ENCODE measurements at places on chromosomes 4 and X.

GRCh38 chrX:42837747-42838146, 59.8 kb upstream of the PPP1R2C start:
- no peak for DNase-seq

GRCh38 chr4:155546451-155546850, 120.2 kb upstream of the GUCY1A1 start:
- no peak for DNase-seq

GRCh38 chr4:173056710-173057109, 111.9 kb upstream of the GALNT7 start:
- no peak for DNase-seq

DNA sequence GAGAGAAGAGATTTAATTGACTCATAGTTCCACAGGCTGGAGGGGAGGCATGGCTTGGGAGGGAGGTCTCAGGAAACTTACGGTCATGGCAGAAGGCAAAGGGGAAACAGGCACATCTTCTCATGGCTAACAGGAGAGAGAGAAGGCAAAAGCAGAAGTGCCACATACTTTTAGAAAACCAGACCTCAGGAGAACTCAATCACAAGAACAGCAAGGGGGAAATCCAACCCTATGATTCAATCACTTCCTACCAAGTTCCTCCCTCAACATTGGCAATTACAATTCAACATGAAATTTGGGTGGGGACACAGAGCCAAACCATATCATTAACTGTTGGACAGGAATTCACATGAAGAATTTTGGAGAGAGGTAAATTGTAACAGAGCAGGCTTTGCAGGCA, 485.3 kb upstream of the PITX2 start:
- no peak for DNase-seq

DNA sequence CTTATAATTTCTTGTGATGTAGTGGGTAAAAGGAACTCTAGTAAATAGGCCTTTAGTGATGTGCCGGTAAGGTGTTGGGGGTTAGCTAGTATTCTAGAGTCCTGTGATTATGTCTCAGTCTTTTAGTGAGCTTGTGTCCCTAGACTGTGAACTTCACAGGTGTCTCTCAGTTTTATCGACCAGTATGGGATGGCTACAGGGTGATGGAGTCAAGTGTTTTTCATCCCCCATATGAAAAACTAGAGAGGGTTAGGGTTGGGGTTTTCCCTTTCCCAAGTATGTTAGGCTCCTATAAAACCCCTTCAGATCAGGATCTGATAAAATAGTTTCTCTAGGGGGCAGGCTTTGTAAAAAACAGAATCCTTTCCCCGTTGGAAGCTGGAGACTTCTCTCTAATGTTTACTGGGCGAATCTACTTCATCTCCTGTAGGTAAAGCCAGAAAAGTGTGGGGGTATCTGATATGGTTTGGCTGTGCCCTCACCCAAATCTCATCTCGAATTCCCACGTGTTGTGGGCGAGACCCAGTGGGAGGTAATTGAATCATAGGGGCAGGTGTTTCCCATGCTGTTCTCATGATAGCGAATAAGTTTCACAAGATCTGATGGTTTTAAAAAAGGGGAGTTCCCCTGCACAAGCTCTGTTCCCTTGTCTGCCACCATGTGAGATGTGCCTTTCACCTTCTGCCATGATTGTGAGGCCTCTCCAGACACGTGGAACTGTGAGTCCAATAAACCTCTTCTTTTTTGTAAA, 120.8 kb downstream of the DTHD1 start:
- no peak for DNase-seq

DNA sequence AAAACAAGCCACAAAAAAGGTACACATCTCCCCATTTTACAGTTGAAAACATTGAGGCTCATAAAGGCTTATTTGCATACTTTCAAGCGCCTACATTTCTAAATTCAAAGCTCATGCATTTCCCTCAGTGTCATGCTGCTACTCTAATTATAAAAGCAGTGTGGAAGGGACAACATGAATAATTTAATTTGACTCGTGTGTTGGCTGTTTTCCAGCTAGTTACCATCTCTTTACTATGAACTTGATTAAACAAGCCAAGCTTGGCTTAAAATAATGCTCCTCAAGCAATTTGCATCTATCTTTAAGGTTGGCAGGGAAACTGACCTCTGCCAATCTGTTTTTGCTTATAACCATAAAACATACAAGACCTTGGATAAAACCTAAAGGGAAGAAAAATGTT, 252.5 kb upstream of the NEIL3 start:
- no peak for DNase-seq

DNA sequence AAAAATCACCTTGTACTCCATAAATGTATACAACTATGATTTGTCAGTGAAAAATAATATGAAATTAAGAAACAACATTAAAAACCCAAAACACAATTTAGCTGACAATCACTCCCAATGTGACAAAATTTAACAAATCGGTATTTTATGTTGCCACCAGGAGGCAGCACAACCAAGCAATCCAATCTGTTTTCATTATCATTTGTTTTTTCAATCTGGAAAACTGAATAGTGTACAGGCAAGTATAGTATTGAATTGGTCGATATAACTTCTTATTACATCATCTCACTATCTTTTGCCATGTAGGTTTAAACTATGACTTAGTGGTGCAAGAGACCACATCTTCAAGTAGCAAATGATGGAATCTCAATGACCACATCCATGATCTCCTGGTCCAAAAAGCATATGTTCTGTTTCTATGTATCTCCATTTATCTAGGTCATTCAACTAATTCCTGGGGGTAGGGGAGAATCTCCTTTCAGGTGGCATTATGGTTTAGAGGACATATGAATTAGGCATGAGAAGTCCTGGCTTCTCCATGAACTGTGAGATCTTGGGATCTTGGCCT, 112.9 kb upstream of the AGA start:
- no peak for DNase-seq

- no peak for DNase-seq
These were observed 255.3 kb upstream of the TEX13A start for GRCh38 chrX:105475801-105476200.

DNA sequence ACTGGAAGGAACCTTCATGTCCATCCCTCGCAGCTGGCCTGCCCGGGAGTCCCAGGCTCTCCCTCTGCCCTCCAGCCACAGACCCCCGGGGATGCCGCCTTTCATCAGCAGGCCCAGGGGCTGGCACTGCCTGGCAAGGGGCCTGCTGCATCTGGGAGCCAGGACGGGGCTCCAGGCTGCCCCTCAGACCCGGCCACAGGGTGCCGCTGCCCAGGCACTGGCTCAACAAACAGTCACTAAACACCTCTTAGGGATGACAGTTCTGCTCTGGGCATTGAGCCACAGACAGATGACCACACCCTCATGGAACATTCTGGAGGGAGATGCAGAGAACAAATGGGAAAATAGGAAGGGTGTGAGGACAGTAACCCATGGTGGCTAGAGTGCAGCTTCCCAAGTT, 109.3 kb downstream of the HMX1 start:
- DNase-seq = no peak

Measured in D721Med (cell line).